ENCODE measurements at places on chromosomes 6 and 20. TPM values are rescaled to one million over a fixed set of nuclear protein-coding genes. Genes with fewer than 3 reads are reported as not detected.

MRPS18B gene
- total RNA-seq, result 26.6 TPM

SMLR1 gene
- total RNA-seq, result not detected

ALDH5A1 gene
- total RNA-seq, result 5.1 TPM

PET117 gene
- 10.6 TPM for total RNA-seq

ZNF391 gene
- total RNA-seq, result 4.5 TPM

PCK1 gene
- 0.39 TPM for total RNA-seq

ENPP4 gene
- total RNA-seq, result 20.4 TPM

GRCh38 chr6:46876126-46876525, 45.6 kb downstream of the ADGRF5 start:
- no peaks in the 10 kb centered on the region for H3K36me3 ChIP-seq
- H3K27ac ChIP-seq, result no peak overlapping the region
- no peak for DNase-seq
- H3K27me3 ChIP-seq, result no peaks in the 10 kb centered on the region
- no peaks in the 10 kb centered on the region for H3K4me1 ChIP-seq

DNA sequence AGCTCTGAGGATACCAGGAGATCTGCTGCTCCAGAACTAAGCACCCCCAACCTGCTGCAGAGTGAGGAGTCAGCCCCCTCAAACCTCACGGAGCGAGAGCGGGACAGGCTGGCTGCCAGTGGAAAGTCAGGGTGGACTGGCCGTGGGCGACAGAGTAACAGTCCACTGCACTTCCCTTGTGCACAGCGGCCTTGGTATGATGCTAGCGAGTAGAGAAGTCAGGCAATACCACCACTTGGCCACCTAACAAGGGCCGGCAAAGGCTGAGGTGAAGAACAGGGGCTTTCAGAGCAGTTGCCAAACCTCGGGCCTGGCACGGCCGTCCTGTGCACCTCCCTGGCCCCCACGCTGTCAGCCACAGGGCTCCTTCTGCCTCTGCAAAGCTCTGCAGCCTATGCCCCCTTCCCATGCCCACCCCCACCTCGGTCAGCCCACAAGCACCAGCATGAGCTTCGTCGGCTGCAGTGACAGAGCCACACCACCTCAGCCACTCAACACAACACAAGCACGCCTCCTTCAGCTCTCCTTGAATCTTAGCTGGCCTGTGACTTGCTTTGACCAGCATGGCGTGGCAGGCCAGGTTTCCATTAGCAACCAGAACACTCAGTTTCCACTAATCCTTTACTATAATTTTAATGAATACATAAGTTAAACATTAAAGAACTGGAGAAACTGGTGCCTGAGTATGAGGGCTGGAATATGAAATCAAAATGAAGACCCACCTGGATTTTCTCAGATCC, 127.6 kb upstream of the SNX9 start:
- H3K36me3 ChIP-seq, result no peaks in the 10 kb centered on the region
- no peak overlapping the region for H3K4me3 ChIP-seq
- no peak for DNase-seq
- H3K27ac ChIP-seq, result no peak overlapping the region
- no peaks in the 10 kb centered on the region for H3K27me3 ChIP-seq

GRCh38 chr6:143325379-143326140, 124.9 kb downstream of the ADAT2 start:
- no peaks in the 10 kb centered on the region for H3K36me3 ChIP-seq
- DNase-seq, result no peak
- no peak overlapping the region for H3K27ac ChIP-seq
- no peaks in the 10 kb centered on the region for H3K4me1 ChIP-seq

DNA sequence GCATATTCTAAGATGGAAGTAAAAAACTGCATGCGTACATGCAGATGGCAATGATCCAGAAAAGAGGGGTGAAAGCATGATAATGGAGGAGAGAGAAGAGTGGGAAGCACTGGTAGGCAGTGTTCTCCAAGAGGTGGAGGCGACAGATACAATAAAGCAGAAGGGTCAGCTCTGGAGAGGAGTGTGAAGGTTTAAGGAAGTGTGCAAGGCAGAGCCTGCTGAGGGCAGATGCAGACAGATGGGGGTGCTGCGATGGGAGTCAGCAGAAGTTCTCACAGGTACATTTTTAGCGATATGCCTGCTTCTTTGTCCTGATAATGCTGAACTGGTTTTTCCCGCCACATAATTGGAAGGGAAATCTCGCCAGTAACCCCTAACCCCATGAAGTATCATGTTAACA, 81.1 kb upstream of the C6orf118 start:
- no peaks in the 10 kb centered on the region for H3K36me3 ChIP-seq
- H3K27ac ChIP-seq, result no peak overlapping the region
- DNase-seq, result no peak
- no peaks in the 10 kb centered on the region for H3K4me1 ChIP-seq
- no peaks in the 10 kb centered on the region for H3K27me3 ChIP-seq

- H3K27ac ChIP-seq, result no peak overlapping the region
- no peak for DNase-seq
- H3K27me3 ChIP-seq, result no peaks in the 10 kb centered on the region
- H3K4me3 ChIP-seq, result no peak overlapping the region
These were observed 84.9 kb downstream of the ASCC3 start for GRCh38 chr6:100796049-100796823.

DNA sequence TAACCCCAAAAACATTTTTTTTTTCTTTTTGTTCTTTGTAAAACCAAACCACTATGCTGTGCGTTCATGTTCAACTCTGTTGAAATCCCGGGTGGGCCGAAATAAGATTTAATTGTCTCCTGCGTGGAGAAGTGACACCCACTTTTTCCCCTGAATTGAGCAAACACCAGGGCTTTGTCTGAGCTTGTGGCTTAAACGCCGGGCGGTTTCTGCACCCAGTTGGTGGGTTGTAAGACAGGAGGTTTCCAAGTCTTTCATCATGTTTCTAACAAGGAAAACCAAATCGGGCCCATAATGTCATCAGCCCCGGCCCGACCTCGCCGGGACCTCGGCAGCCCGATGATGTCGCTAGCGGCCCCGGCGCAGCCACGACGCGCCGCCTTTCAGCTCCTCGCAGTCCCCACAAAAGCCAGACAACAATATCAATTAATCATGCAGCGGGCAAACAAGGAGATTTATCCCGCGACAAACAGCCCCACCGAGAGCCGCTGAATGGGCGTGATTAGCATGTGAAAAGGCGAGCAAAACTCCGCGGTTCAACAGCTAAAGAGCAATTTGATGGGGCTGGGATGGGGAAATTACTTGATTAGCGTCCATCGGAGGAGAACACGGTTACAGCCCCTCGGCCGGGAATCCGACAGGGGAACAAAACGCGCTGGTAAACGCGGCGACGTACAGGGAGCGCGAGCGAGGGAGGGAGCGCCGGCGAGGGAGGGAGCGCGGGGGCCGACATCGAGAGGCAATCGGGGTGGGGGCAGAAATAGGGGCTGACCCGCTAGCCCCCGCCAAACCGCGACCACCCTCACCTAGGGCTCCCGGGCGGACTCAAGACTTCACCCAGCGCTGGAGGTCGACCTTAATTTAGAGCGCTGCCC, 5.3 kb downstream of the LINC00237 start:
- no peaks in the 10 kb centered on the region for H3K4me1 ChIP-seq
- H3K27me3 ChIP-seq, result no peaks in the 10 kb centered on the region
- H3K36me3 ChIP-seq, result no peaks in the 10 kb centered on the region
- no peak for DNase-seq
- no peak overlapping the region for H3K27ac ChIP-seq
- peak overlapping the region; percentile 24 for H3K4me3 ChIP-seq

- no peak overlapping the region for H3K27ac ChIP-seq
- no peaks in the 10 kb centered on the region for H3K4me1 ChIP-seq
- DNase-seq, result no peak
- no peak overlapping the region for H3K4me3 ChIP-seq
These were observed 75.9 kb downstream of the RREB1 start for GRCh38 chr6:7183707-7184106.

GRCh38 chr20:19493794-19494495, 264.1 kb upstream of the RIN2 start:
- H3K36me3 ChIP-seq, result no peaks in the 10 kb centered on the region
- H3K27ac ChIP-seq, result peak overlapping the region; percentile 91
- H3K4me1 ChIP-seq, result peaks cover 9% of the 10 kb centered on the region
- no peaks in the 10 kb centered on the region for H3K27me3 ChIP-seq
- no peak overlapping the region for H3K4me3 ChIP-seq
- peak; percentile 66 for DNase-seq

DNA sequence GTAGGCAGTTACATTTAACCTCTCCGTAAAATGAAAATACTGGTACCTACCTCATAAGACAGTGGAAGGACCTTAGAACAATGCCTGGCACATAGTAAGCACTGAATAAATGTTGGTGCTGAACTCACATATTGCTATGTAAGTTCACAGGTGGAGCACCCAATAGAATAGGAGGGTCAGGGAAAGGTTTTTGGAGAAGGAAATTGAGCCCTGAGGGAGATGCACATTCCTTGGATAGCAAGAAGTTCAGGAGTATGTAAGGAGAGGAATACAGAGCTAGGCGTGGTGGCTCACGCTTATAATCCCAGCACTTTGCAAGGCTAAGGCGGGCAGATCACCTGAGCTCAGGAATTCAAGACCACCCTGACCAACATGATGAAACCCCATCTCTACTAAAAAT, 7.0 kb downstream of the UBE2C start:
- no peaks in the 10 kb centered on the region for H3K36me3 ChIP-seq
- H3K27ac ChIP-seq, result no peak overlapping the region
- H3K27me3 ChIP-seq, result no peaks in the 10 kb centered on the region
- H3K4me3 ChIP-seq, result no peak overlapping the region

DNA sequence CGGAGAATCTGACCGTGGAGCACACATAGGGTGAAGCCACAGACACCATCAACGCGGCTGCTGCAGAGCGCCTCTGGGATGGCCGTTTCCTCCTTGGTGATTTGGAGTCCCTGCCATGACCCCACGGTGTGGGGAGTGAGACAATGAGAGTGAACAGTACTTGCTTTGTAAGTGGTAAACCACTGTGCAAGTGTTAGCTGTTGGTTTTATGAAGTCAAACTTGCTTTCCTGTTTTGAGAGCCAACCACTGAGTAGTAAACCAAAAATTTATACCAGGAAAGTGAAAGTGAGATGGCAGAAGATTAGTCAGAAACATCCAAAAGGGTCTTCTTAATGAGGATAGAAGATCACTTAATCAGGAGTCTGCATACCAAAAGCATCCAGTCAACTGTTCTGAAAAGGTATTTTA, 160.7 kb downstream of the FOXC1 start:
- H3K4me3 ChIP-seq, result no peak overlapping the region
- no peaks in the 10 kb centered on the region for H3K27me3 ChIP-seq
- peaks cover 10% of the 10 kb centered on the region for H3K4me1 ChIP-seq
- no peak overlapping the region for H3K27ac ChIP-seq
- DNase-seq, result no peak
- H3K36me3 ChIP-seq, result no peaks in the 10 kb centered on the region

- no peaks in the 10 kb centered on the region for H3K27me3 ChIP-seq
- H3K4me1 ChIP-seq, result no peaks in the 10 kb centered on the region
- no peaks in the 10 kb centered on the region for H3K36me3 ChIP-seq
These were observed 435.5 kb upstream of the PLCB4 start for GRCh38 chr20:8633366-8633765.

GRCh38 chr20:42082611-42083010, 464.4 kb upstream of the CHD6 start:
- H3K4me3 ChIP-seq, result no peak overlapping the region
- no peak for DNase-seq
- H3K27ac ChIP-seq, result no peak overlapping the region
- H3K27me3 ChIP-seq, result no peaks in the 10 kb centered on the region
- no peaks in the 10 kb centered on the region for H3K4me1 ChIP-seq
- H3K36me3 ChIP-seq, result no peaks in the 10 kb centered on the region

DNA sequence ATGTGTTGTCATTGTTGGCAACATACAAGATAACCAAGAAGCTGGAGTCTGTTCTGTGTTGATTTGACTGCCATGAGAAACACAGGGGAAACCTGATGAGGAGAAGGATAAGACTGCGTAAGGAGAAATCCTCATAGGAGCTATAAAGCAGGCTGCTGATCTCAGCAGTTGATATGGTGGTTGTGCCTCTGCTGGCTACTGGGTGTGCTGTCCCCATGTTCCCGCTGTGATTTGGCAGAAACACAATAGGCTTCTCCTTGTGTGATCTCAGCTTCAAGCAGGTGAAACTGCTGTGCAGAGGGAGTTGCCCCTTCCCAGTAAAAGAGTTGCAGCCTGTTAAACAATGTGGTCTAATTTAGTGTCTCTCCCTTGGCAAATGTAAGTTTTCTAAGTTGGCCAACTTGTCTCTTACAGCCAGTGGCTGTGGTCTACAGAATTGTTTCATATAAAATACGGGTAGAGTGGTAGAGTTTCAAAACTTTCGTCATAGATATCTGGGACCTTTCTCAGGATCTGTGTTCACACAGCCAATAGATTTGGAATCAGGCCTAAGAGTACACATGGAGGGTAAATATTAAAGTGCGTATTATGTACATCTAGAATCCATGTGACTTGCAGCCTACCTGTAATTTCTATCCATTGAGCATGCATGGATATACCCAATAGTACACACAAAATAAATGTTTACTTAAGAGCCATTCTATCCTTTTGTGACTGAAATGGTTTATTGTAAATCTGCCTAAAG, 78.4 kb downstream of the RNF144B start:
- H3K27me3 ChIP-seq, result no peaks in the 10 kb centered on the region
- no peak overlapping the region for H3K27ac ChIP-seq
- no peak overlapping the region for H3K4me3 ChIP-seq
- H3K4me1 ChIP-seq, result no peaks in the 10 kb centered on the region

DNA sequence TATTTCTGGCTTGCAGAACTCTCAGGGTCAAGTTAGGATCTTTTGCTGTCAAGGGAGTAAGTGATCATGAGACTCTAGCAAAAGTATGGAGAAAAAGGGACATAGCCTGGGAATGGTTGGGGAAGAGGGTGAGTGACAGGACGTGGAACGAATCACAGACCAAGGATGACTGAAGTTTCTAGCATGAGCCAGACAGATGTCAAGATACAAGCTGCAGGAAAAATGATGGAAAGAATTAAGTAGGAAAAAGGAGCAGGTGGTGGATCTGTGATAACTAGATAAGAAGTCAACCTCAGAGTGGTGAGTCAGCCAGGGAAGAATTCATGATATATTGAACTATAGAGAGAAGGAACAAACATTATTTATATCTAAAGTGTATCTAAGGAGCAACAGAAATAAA, 159.8 kb upstream of the SYNDIG1 start:
- no peak overlapping the region for H3K27ac ChIP-seq
- H3K4me3 ChIP-seq, result no peak overlapping the region
- no peak for DNase-seq
- H3K36me3 ChIP-seq, result no peaks in the 10 kb centered on the region

GRCh38 chr6:34017106-34017805, 128.6 kb downstream of the GRM4 start:
- H3K4me3 ChIP-seq, result no peak overlapping the region
- H3K4me1 ChIP-seq, result no peaks in the 10 kb centered on the region
- no peaks in the 10 kb centered on the region for H3K36me3 ChIP-seq
- H3K27ac ChIP-seq, result no peak overlapping the region

- DNase-seq, result no peak
- no peak overlapping the region for H3K27ac ChIP-seq
- H3K27me3 ChIP-seq, result no peaks in the 10 kb centered on the region
- no peaks in the 10 kb centered on the region for H3K4me1 ChIP-seq
- no peaks in the 10 kb centered on the region for H3K36me3 ChIP-seq
These were observed 39.6 kb downstream of the MEP1A start for GRCh38 chr6:46832816-46833215.

- DNase-seq, result no peak
- no peak overlapping the region for H3K27ac ChIP-seq
- no peaks in the 10 kb centered on the region for H3K36me3 ChIP-seq
- no peak overlapping the region for H3K4me3 ChIP-seq
These were observed 39.2 kb downstream of the MYLIP start for GRCh38 chr6:16168121-16168520.

GRCh38 chr20:366041-366718, 14.4 kb upstream of the TRIB3 start:
- H3K4me3 ChIP-seq, result no peak overlapping the region
- no peaks in the 10 kb centered on the region for H3K27me3 ChIP-seq
- H3K27ac ChIP-seq, result no peak overlapping the region
- H3K36me3 ChIP-seq, result no peaks in the 10 kb centered on the region
- no peaks in the 10 kb centered on the region for H3K4me1 ChIP-seq

Data from aorta (tissue), 5 donors.